Bone marrow (tissue), 2 donors: ENCODE measurements at places on chromosomes 1 and 21.

DNA sequence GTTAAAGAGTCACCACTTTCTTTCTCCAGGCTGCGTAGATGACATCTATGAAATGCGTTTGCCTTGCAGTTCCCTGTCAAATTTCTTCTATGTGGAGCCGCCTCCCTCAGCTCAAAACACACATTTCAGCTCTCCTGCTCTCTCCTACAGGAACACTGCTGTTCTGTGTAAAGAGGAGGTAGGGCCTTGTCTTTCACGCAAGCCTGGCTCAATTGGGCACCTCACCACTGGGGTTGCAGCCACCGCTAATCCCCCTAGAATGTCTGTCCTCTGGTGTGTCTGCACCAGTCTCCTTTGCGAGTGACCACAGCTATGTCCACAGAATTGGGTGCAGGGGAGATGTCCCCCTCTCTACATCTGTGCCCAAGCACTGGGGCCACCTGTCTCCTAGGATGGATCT lies 31.8 kb upstream of the CFHR4 start:
- no peak for DNase-seq

DNA sequence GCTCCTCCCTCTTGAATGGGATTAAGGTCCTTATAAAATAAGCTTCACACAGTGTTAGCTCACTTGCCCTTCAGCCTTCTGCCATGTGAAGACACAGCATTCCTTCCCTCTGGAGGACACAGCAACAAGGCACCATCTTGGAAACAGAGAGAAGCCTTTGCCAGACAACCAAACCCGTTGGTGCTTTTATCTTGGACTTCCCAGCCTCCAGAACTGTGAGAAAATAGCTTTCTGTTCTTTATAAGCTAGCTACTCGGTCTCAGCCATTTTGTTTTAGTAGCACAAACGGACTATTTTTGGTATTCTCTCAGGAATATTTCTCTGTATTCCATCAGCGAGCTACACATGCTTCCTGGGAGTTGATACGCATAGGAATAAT lies 58.6 kb upstream of the IRF2BP2 start:
- no peak for DNase-seq

DNA sequence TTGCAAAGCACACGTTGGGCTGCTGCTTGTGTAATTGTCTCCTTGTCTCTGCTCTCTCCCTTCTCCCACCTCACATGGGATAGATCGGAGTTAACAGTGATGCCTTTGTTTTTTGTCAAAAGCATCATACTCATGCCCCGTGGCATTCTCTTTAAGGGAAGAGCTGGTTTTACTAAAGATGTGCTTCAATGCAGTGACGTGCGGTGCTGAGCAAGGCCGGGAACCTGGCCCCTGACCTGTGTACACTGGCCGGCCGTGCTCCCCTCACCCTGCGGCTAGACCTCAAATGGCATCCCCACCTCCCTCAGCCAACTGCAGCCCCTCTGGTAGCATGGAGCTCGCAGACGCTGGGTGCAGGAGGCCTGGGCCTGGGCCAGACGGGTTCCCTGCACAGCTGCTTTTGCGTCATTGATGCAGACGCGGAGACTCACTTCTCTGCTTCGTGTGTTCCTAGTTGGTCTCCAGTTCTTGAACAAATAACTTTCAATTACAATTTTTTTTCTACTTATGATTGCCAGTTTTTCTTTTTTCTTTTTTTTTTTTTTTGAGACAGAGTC lies 19.9 kb downstream of the AGPAT3 start:
- no peak for DNase-seq

- no peak for DNase-seq
Observed at GRCh38 chr21:39612233-39613040, at the start of gene B3GALT5. Gene B3GALT5 (plus strand): TSS chr21:39612940. CDS start chr21:39660560, 47,620 bp downstream.

- no peak for DNase-seq
Observed at GRCh38 chr1:116910379-116911187, 867 bp downstream of the PTGFRN start.

GRCh38 chr21:44874497-44875315 lies 1.2 kb upstream of the PTTG1IP start:
- DNase-seq: peak; percentile 47

DNA sequence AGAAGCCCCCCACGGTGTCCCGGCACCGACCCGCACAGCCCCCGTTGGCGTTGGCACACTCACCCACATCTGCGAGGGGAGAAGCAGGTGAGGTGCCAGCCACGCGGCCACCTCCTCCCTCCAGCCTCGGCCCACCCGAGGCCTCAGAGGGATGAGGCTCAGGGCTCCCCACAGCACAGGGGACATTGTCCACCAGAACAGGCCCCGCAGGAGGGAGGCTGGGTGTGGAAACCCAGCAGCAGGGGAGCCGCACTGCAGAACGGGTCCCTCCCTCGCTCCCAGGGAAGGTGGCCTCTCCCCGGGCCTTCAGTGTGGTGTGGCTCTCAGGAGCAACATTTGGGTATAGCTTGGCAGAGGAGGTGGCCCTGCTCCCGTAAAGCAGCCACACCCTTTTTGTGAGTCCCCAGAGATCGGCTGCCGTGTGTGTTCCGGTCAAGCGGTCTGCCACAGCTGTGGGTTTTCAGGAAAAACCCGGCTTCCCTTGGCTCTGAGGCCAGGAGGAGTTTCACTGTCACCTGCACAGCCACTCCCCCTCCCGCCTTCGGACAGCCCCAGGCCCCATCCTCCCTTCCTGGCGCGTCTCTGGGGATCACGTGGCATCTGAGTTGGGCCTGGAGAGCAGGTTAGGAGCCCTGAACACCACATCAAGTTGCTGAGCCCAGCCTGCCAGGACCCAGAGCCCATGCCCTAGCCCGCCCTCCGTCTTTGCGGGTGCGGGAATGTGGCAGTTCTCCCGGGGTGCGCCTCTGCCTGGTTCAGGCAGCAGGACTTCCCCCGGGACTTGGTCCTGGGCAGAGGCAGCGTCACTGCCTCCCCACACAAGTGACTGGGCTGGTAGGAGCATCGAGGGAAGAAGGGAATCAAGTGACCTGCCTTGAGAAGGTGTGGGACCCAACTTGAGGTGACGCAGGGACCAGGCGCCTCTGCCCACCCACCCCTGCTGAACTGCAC lies 64.0 kb downstream of the MEGF6 start:
- DNase-seq: no peak

DNA sequence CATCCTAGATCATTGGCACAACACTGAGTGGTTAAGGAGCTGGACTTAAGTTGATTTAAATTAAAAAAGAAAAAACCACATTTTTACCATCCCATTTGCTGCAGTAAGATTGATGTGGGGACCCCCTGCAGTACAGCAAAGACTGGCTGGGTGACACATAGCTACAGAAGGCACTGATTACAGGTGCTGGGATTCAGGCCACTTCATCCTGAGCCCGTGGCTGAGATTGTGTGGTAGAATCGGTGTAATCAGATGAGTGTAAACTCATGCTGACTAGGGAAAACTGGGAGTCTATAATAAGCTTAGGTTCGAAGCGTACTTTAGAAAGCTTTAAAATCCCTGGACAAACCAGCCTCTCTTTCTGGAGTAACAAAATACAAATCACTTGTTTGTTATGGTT lies 70.1 kb downstream of the SLC25A24 start:
- DNase-seq: no peak

- no peak for DNase-seq
Observed at GRCh38 chr1:184298440-184299405, 88.1 kb upstream of the C1orf21 start.

DNA sequence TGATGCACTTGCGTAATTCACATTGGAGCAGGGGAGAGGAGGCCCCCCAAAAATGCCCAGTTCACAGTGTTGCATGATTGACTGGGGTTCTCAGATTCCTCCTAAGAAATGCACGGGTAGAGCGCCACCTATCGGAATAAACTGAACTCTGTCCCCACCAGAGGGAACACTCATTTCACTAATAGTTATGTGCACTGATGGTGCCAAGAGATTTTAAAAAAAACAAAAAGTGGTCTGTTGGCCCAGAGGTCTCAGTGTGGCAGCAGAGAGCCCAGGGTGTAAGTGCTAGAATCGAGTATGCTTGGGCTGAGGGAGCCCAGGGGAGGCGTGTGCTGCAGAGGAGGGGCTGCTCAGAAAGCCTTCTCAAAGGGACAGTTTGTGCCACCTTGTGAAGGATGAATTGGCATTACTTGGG lies 6.9 kb downstream of the PINK1 start:
- peak; percentile 30 for DNase-seq

- no peak for DNase-seq
Observed at GRCh38 chr1:225944387-225944786, 3.4 kb upstream of the LEFTY2 start.

DNA sequence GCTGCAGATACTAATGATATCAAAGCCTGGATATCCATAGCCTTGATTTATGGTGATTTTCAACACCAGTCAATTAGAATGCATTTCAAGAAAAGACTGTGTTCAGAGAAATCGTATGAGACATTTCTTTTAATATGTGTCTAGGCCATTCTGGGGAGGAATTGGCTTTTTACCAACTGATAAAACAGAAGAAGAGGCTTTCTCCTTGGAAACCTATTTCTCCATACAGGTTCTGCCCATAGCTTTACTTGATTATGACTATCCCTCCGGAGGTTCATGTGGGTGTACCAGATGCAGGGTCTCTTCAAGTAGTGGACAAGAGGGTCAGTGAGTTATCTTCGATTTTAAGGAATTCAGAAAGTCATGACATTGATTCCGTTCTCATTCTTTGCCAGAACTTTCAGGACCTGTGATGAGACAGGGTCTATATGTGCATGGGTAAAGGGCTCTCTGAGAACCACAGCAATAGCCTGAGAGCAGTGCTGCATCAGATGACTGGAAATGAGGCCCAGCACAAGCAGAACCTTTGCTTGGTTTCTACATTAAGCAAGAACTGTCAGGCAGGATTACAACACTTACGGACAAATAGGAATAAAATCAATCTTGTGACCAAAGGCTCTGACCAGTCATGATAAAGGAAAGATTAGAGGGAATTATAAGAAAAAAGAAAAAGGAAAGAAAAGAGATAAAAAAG lies 263.7 kb upstream of the SGIP1 start:
- no peak for DNase-seq

DNA sequence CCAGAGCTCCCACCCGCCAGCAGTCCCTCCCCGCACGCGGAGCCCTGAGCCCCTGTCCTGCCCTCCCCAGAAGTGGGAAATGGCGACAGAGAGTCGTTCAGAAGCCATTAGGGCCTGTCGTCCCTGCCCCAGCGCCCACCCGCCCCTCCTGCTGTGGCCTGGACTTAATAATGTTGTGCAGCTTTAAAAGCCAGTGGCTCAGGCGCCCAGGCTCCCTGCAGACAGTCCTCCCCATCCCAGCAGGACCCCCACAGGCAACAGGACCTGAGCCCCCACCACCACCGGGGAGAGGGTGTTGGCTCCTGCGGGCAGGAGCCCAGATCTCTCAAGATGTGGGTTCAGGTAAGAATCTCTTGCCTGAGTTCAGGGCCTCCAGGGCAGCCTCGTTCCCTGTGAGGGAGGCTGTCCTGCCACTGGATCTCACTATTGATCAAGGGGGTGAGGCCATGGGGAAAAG lies 125.3 kb upstream of the RUNX3 start:
- no peak for DNase-seq
